Stimulated activated CD8-positive, alpha-beta memory T cell treated with anti-CD3 and anti-CD28 coated beads, Interleukin-4, amount 100 ng/mL, for 1 hour (primary cell): ENCODE measurements at places on chromosomes 13 and 19.

- DNase-seq: no peak
Measured at GRCh38 chr13:31587698-31588266, 151.5 kb upstream of the RXFP2 start.

DNA sequence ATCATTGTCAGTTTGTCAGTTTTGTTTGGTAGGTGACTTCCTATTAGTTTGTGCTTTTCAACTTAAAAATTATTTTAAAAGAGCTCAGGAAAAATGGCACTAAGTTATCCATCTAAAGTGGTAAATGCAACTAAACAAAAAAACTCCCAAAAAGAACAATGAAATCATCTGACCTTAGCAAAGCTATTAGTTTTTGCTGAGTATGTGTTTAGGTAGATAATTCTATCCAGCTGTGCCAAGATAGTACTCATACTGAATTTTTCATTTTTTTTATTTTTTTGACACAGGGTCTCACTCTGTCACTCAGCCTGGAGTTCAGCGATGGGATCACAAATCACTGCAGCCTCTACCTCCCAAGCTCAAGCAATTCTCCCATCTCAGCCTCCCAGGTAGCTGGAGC lies 645.3 kb downstream of the TBC1D4 start:
- DNase-seq: no peak

DNA sequence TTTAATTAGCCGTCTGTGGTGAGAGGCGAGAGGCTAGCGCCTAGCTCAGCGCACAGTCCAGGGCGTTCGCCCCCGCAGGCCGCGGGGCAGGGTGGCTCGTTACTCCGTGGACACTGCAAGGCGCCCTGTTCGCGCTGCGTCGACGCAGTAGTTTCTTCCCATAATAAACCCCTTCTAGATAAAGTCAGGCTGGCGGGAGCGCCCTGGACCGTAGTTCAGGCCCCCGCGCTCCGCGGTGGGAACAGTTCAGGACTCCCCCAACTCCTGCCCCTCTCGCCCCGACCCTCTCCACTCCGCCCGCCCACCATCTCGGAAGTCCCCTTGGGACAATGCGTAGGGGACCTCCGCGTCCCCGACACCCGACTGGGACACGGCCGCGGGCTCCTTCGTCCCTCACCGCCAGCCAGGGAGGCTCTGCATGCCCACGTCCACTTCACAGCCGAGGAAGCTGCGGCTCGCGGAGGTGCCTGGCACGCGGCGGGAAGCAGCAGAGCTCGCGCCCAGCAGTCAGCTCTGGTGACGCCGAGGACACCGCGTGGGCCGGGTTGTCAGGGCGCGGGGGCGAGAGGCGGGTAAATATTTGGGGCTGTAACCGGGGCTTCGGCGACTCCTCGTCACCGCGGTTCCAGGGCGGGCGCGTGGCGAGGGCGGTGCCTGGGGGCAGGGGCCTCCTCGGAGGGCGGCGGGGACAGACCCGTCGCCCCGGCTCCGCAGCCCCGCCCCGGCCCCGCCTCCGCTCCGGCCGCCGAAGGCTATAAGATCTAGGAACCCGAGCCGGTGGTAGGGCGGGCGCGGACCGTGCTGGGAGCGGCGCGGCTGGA lies at the start of gene RGCC:
Gene RGCC, plus strand, starts transcription at position 783 of the 821 bp plus-strand sequence. CDS start 158 bp downstream, outside the sequence.
- peak; percentile 93 for DNase-seq

GRCh38 chr19:42360787-42361544 lies 29.1 kb downstream of the CNFN start:
- no peak for DNase-seq

GRCh38 chr13:44159633-44160279 lies 213.9 kb upstream of the SERP2 start:
- no peak for DNase-seq

DNA sequence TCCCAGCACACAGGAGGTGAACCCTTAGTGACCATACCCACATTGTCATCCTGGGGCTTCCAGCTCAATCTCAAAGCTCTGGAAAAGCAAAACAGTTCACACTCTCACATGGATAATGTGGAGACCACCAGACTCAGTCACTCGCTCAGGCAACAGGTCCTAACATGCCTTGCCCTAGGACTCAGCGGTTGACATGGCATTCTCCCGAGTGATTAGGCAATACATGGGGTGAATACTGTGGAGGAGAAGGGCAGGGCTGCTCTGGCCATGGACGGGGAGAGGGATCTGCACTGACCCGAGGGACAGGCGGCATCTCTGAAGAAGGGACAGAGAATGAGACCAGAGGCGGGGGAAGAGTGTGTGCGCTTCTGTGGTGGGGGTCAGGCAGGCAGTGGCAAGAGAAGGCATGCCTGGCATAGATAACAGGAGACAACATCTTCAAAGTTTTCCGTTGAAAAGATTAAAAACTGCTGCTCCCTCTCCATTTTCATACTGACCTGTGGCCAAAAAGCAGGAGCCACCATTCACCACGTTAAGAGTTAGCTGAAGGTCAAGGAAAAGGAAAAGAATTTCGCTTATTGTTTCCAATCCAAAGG lies 44.5 kb upstream of the EPHX3 start:
- DNase-seq: no peak

GRCh38 chr13:31042049-31042448 lies 109.6 kb downstream of the TEX26 start:
- no peak for DNase-seq
